Ovary (tissue), 10 donors: ENCODE measurements at places on chromosomes 2 and 18. TPM values are rescaled to one million over a fixed set of nuclear protein-coding genes. Genes with fewer than 3 reads are reported as not detected.

DNA sequence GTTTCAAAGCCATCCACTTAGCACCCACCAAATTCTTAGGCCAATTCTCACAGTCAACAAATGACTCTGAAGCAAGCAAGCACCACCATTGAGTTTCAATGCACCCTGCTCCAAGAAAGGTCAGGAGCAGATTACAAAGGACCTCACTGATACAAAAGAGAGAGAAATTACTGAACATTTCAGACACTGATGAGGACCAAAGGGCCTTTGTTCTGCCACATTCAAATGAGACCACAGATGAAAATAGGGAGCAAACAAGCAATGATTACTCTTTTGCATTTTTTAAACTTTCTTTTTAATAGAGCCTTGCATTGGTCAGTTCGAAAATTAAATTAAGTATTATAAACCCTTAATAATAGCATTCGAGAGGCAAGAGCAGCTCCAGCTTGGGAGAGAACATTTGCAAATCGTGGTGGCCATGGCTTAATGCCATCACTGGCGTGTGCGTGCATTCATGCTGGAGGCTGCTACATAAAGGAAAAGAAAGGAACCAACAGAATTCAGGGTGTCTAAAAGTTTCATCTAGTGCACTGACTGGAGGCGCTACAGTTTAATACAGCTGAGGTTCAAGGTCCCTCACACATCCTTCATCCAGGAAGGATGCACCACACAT is 87.5 kb downstream of the KLF7 start:
- no peak for DNase-seq

- no peak for DNase-seq
Observed at GRCh38 chr2:23122681-23123215, 262.2 kb upstream of the KLHL29 start.

DNA sequence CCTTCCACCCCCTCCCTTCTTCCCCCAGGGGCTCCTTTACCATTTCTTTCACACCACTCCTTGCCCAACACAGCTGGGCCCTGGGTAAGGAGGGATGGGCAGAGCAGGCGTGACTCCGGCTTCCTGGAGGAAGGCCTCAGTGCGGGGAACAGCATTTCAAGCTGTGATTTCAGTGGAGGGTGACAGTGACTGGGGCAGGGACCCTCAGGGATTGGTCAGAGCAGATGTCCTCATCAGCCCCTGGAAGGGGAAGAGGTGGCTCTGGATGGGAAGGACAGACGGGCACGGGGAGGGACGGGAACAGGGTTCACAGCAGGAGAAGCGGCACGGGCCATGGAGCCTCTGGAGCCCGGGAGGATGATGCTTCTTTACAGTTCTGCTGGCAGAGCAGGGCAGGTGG is 130.8 kb upstream of the TWIST2 start:
- no peak for DNase-seq

NYAP2 gene
- 0.13 TPM for total RNA-seq

- DNase-seq = no peak
Observed at GRCh38 chr2:231531883-231532755, 1.9 kb upstream of the NMUR1 start.

TEX44 gene
- total RNA-seq = not detected

GRCh38 chr2:113276761-113277425 is 1.8 kb downstream of the PAX8 start:
- no peak for DNase-seq

DNA sequence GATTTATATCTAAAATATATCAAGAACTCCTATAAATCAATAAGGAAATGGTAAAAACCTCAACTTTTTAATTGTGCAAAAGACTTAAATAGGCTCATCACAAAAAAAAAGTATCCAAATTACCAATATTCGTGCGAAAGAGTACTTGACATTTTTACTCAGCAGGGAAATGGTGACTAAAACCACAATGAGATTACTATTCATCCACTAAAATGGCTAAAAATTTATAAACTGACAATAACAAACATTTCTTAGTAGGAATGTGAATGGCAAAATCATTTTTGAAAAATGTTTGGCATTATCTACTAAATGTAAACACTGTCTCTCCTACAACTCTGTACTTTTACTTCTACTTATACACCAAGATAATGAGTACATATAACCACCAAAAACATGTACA is 184.8 kb upstream of the RND3 start:
- no peak for DNase-seq

CDK5R2 gene
- not detected for total RNA-seq

- DNase-seq = no peak
Observed at GRCh38 chr2:239184179-239184578, 216.6 kb downstream of the HDAC4 start.

GRCh38 chr2:158689391-158689790 is 105.7 kb upstream of the DAPL1 start:
- no peak for DNase-seq

DNA sequence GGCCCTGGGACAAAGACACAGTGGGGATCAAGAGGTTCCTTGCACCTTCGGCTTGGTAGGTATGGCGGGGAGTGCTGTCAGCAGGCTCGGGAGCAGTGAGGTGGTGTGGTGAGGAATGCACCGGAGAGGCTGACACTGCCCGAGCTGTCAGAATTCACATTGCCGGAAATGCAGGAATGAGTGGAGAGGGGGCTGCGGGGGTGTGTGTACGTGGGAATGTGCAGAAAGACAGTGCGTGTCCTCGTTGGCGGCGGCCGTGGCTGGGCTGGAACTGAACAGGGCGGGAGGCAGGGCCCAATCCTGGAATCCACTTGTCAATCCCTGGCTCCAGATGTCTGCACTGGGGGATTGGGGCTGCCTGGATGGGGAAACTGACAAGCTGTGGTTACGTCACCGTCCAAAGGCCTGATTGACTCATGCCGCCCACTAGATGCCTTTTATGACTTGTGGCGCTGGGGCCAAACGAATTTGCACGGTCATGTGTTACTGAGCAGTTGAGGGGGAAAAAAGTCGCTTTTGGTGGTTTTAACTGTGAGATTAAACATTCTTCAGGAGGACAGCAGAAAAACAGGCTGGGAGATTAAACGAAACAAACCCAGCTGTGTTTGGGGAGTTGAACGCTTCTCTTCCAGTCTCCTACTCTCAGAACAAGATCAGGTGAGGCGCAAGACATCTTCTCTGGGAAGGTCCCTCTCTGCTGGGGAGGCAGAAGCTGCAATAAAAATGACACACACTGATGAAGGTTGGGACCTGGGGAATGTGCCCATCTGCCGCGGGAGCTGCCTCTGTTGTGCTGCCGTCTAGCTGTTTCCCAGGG is 189.4 kb upstream of the GLI2 start:
- DNase-seq = no peak

- no peak for DNase-seq
Observed at GRCh38 chr2:80499095-80499494, 194.5 kb upstream of the LRRTM1 start.

ALPG gene
- total RNA-seq = not detected

GRCh38 chr2:231612109-231612455 is 19.4 kb downstream of the TEX44 start:
- DNase-seq = no peak
